CD4-positive, alpha-beta T cell (primary cell): ENCODE measurements at places on chromosomes 12 and 14.

DNA sequence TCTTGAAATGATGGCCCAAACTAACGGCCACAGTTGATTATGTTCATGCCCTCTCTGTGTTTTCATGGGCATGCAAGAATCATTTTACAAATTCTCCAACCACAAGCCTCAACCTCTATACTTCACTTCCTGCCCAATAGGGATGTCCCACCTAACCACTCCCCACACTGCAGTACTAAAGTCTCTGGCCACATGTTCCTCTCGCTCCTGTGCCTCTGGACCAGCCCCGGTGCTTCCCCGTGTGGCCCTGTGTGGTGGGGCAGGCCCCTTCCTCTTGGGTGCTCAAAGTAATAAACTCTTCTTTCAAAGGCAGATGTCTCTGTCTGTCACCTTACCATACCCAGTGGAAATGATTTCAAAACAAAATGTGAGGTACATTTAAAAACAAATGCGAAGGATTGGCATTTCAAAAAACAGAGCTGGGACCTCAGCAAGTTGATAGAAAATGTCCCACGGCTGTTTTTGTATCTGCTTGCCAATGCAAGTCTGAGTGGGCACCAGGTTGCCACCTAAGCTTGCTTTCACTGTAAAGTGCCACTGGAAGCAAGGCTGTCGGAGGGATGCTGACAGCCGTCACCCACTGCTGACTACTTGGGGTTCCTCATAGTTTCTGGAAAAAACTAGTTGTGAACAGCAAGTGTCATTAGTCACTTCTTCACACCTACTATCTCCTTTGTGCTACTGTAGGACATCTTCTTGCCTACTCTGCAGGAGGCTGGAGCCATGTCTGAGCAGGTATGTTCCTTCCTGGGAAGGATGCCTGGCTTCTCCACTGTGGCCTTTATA, 8.2 kb upstream of the SERPINA11 start:
- DNase-seq = no peak
- H3K36me3 ChIP-seq = no peaks in the 10 kb centered on the region
- H3K27ac ChIP-seq = no peak overlapping the region

- H3K27me3 ChIP-seq = no peaks in the 10 kb centered on the region
- no peaks in the 10 kb centered on the region for H3K4me1 ChIP-seq
- no peaks in the 10 kb centered on the region for H3K36me3 ChIP-seq
- no peak overlapping the region for H3K4me3 ChIP-seq
Observed at GRCh38 chr12:83102499-83102898, 415.8 kb downstream of the TMTC2 start.

- H3K4me3 ChIP-seq = peak within 1 kb of the TSS; percentile 55
- H3K27me3 ChIP-seq = no peaks in the 10 kb centered on the region
- peak within 1 kb of the TSS; percentile 86 for H3K27ac ChIP-seq
- peaks cover 5% of the 10 kb centered on the region for H3K36me3 ChIP-seq
- peaks cover 93% of the 10 kb centered on the region for H3K4me1 ChIP-seq
Observed at GRCh38 chr12:53231921-53232645, at the start of gene RARG. RARG (minus strand) TSS chr12:53232209; CDS start chr12:53227545, 4,664 bp downstream.

- no peak overlapping the region for H3K27ac ChIP-seq
- H3K36me3 ChIP-seq = peaks cover 54% of the 10 kb centered on the region
- H3K27me3 ChIP-seq = no peaks in the 10 kb centered on the region
- no peaks in the 10 kb centered on the region for H3K4me1 ChIP-seq
- no peak for DNase-seq
Observed at GRCh38 chr12:50685641-50686040, 78.3 kb upstream of the ATF1 start.

GRCh38 chr14:36452860-36453259, 67.2 kb downstream of the NKX2-1 start:
- H3K4me1 ChIP-seq = no peaks in the 10 kb centered on the region
- H3K4me3 ChIP-seq = no peak overlapping the region
- H3K36me3 ChIP-seq = no peaks in the 10 kb centered on the region
- no peaks in the 10 kb centered on the region for H3K27me3 ChIP-seq
- no peak overlapping the region for H3K27ac ChIP-seq

DNA sequence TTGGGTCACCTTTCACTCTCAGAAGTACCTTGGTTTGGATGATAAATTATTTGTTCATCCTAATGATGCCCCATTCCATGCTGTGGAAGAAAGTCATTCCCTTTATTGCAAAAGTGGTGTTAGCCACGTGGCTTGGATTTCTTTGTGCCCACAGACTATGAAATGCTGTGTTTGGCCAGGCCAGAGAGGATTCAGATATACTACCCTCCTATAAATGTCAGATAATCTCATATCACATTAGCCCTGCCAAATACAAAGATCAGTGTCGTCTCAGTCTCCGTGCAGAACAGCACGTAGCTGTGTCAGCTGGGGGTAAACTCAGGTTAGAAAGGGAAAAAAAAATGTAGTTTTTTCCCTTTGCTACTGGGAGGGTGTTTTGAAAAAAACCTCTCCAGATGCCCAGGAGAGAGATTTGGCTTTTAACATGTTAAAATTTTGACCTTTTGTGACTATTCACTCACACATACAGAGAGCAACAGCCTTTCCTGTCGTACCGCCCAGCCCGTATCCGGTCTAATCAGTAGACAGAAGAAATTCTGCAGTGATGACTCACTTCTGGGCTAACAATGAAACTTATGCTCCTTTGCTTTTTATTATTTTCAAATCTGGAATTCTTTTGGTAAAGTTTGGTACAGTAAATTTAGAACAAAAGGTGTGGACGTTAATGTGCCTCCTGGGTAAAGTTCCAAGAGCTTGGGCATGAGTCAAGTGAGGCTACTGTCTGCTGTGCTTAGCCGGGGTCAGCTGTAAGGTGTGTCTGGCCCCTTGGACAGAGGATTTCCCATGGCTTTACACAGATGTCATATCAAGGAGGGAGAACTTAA, 8.5 kb upstream of the PTPRB start:
- H3K27ac ChIP-seq = no peak overlapping the region
- H3K4me1 ChIP-seq = no peaks in the 10 kb centered on the region
- H3K27me3 ChIP-seq = no peaks in the 10 kb centered on the region
- no peak for DNase-seq
- H3K36me3 ChIP-seq = no peaks in the 10 kb centered on the region

GRCh38 chr14:99327458-99328250, 55.7 kb upstream of the BCL11B start:
- no peaks in the 10 kb centered on the region for H3K4me1 ChIP-seq
- H3K36me3 ChIP-seq = no peaks in the 10 kb centered on the region
- H3K27ac ChIP-seq = no peak overlapping the region
- H3K4me3 ChIP-seq = no peak overlapping the region

GRCh38 chr12:66884091-66884490, 205.2 kb upstream of the GRIP1 start:
- no peak overlapping the region for H3K27ac ChIP-seq
- DNase-seq = no peak

- H3K4me1 ChIP-seq = no peaks in the 10 kb centered on the region
- no peaks in the 10 kb centered on the region for H3K36me3 ChIP-seq
- H3K27ac ChIP-seq = no peak overlapping the region
Observed at GRCh38 chr12:96170328-96170727, 23.8 kb upstream of the ELK3 start.

DNA sequence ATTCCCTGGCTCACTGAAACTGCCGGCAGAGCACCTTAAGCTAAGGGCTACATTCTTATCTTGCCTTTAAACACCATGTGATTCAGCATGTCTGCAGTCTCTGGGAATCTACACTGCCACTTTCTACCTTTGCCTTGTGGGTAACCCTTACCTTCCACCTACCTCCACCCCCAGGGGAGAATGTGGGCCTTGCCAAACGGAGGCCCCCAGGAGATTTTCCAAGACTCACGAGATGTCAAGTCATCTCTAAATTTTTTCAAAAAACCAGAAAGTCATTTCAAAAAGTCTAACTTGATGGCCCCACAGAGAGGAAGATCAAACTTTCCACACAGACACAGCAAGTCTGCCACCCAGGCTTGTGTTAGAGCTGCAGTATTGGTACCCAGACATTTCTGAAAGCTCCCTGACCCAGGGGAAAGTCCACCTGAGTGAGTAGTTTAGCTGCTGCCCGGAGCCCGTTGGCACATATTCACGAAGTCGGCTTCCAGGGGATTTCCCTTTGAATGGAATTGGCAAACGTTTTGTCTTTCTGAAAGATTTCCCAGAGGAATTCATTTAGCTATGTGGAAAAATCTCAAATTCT, 4.7 kb upstream of the PSMA6 start:
- H3K36me3 ChIP-seq = no peaks in the 10 kb centered on the region
- DNase-seq = no peak
- peaks cover 38% of the 10 kb centered on the region for H3K4me1 ChIP-seq
- H3K4me3 ChIP-seq = no peak overlapping the region
- no peaks in the 10 kb centered on the region for H3K27me3 ChIP-seq

DNA sequence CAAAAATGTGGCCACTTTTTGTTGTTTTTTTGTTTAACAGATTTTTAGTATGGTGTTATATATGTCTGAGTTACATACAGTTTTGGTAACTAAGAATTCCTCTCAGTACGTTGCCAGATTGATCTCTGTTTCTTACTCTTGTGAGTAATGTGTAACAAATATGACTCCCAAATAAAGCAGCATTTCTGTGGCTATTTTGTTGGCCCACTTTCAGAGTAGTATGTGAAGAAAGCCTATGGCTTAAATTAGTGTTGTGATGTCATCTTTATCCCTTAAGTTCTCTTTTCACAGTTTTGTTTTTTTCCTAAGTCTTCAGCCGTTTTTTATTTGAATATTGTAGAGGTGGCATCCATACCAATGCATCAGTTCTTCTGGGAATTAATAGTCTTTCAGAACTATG, 10.7 kb downstream of the PCNX4 start:
- H3K4me1 ChIP-seq = no peaks in the 10 kb centered on the region
- no peak overlapping the region for H3K4me3 ChIP-seq
- H3K27me3 ChIP-seq = no peaks in the 10 kb centered on the region
- no peak for DNase-seq
- H3K27ac ChIP-seq = no peak overlapping the region

GRCh38 chr14:92490239-92490959, 23.2 kb upstream of the RIN3 start:
- DNase-seq = no peak
- no peak overlapping the region for H3K27ac ChIP-seq
- no peaks in the 10 kb centered on the region for H3K36me3 ChIP-seq
- H3K4me3 ChIP-seq = no peak overlapping the region
- peaks cover 4% of the 10 kb centered on the region for H3K4me1 ChIP-seq

- no peak overlapping the region for H3K27ac ChIP-seq
- no peak overlapping the region for H3K4me3 ChIP-seq
- H3K4me1 ChIP-seq = peaks cover 48% of the 10 kb centered on the region
- no peaks in the 10 kb centered on the region for H3K27me3 ChIP-seq
- no peaks in the 10 kb centered on the region for H3K36me3 ChIP-seq
- DNase-seq = no peak
Observed at GRCh38 chr14:34050606-34051005, 99.7 kb upstream of the EGLN3 start.

DNA sequence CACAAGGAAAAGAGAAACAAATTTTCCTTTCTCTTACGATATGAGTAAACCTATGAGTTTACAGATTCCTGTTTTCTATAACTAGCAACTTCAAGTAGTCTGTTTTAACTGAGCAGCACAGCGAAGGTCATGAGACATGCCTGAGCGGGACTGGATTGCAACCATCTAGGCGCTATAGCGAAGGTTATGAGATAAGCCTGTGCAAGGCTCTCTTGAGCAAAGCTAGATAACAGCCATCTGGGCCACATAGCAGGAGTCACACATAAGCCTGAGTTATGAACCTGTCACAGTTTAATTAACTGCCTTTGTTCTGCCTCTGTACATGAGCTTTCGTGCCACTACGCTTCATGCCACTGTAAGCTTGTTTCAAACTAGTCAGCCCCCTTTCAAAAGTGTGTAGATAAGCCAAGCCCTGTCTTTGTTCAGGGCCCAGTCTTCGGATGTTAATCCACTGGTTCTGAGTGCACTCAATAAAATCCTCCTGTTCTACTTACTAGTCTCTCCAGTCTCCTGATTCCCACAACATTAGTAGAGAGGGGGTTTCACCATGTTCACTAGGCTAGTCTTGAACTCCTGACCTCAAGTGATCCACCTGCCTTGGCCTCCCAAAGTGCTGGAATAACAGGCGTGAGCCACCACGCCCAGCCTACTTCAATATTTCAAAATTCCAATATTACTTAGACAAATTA, 47.1 kb downstream of the SEC23A start:
- no peak overlapping the region for H3K27ac ChIP-seq
- no peak for DNase-seq
- no peak overlapping the region for H3K4me3 ChIP-seq
- H3K4me1 ChIP-seq = no peaks in the 10 kb centered on the region

DNA sequence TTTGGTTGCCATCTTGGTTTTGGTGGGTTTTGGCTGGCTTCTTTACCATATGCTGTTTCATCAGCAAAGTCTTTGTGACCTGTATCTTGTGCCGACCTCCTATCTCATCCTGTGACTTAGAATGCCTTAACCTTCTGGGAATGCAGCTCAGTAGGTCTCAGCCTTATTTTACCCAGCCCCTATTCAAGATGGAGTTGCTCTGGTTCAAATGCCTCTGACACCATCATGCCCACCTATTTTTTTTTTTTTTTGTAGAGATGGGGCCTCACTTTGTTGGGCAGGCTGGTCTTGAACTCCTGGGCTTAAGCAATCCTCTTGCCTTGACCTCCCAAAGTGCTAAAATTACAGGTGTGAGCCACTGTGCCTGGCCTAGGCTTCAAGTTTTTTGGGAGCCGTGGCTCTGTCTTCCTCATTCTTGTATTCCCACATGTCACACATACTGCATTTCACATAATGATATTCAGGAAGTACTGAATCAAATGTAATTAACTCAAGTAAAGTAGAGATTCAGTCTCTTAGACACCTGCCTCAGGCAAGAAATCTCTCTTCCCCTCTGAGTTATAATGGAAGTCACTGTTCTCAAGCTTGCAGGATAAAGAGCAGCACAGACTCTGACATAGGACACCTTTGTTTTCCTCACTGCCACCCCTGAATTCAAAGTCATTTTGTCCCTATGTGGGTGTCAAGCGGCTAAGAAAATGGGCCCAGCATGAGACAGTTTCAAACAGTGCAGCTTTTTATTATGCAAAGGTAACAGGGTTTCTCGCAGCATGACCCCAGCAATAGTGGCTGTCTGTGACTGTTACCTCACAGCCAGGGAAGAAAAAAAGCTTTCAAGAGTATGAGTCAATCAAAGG, 159.0 kb downstream of the PTPN11 start:
- no peak overlapping the region for H3K27ac ChIP-seq
- no peak for DNase-seq
- no peaks in the 10 kb centered on the region for H3K4me1 ChIP-seq
- H3K27me3 ChIP-seq = peaks cover 39% of the 10 kb centered on the region
- no peak overlapping the region for H3K4me3 ChIP-seq
- H3K36me3 ChIP-seq = no peaks in the 10 kb centered on the region

DNA sequence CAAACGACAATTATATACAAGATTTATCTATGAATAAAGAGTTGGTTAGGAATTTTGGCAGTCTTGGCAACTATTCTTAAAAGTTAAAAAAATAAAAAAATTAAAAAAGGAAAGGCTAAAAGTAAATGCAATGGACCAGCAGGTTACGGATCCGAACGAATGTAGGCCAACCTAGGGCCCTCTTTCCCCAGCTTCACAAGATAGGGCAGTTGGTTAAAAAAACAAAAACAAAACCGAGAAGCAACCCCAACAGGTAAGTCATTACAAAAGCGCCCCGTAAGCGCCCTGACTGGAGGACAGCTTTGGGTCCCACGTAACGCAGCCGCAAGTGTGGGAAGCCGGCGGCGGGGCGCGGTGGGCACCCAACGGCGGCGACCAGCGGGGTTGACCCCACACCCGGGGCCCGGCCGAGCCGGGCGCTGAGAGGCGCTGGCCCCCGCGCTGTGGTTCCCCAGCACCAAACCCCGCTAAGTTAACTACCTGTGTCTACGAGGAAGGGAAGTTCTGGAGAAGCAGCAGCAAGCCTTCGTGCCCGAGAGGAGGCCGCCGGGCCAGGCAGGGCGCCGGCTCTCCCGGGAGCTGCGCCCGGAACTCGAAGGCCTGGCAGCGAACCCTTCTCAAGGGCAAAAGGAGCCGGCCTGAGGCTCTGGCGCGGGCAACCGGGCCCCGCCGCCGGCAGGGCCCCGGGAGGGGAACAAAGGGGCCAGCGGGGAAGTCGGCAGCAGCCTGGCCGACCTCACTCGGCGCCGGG, 882 bp downstream of the HECTD1 start:
- peak; percentile 52 for DNase-seq
- H3K27ac ChIP-seq = peak overlapping the region; percentile 89
- H3K36me3 ChIP-seq = peaks cover 18% of the 10 kb centered on the region
- H3K4me3 ChIP-seq = peak overlapping the region; percentile 75
